Stimulated activated CD8-positive, alpha-beta memory T cell treated with anti-CD3 and anti-CD28 coated beads, Interleukin-15, amount 100 ng/mL, for 24 hours (primary cell): ENCODE measurements at places on chromosomes 7 and 10.
A peak's percentile ranks its signal among the peaks of the same experiment; 100 is the strongest.

- DNase-seq, result peak; percentile 41
Observed at GRCh38 chr10:113854013-113854760, at the start of the genes DCLRE1A and NHLRC2. TSS of gene DCLRE1A (minus strand) at chr10:113854082. CDS start at chr10:113853182, 900 bp downstream. TSS of gene NHLRC2 (plus strand) at chr10:113854661. CDS start at chr10:113854873, 212 bp downstream.

DNA sequence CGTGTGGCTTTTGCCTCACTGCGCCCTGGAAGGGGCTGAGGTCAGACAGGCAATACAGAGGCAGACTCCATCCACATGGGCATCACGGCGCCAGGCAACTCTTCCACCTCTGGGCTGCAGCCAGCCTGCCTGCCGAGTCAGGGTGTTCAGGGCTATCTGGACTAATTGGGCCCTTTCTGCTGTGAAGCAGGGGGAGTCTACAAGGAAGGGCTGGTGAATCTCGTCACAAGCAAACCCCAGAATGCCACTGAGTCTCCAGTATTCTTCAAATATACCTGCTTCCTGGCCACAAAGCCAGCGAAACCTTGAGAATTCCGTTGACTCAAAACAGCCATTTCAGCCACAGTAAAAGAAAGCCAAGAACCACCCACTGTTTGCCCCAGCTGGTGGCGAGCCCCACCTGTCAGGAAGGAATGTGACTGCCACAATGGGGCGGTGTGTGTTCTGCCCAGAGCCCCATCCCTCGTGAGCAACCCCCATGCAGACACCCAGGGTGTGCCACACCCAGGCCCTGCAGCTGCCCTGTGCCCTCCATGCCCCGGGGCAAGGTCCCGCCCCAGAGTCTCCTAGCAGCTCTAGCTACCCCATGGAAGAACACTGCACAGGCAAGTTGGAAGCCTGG, 117.3 kb downstream of the FAM53B start:
- DNase-seq, result no peak

GRCh38 chr7:22307816-22308215, 49.1 kb downstream of the RAPGEF5 start:
- DNase-seq, result no peak

DNA sequence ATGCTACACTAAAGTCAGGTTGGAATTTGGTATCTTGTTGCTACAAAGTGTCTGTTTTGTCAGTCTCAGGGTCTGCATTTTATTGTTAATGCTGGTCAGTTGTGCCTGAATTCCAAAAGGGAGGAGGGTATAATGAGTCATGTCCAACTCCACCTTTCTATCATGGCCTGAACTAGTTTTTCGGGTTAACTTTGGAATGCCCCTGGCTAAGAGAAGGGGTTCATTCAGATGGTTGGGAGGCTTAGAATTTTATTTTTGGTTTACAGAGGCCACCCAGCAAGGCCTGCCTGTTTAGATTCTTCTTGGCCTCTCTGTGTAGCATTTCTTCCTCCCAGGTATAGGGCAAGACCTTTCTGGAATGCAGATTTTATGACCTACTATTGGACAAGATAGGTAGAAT, 93.2 kb downstream of the SKIDA1 start:
- DNase-seq, result no peak

DNA sequence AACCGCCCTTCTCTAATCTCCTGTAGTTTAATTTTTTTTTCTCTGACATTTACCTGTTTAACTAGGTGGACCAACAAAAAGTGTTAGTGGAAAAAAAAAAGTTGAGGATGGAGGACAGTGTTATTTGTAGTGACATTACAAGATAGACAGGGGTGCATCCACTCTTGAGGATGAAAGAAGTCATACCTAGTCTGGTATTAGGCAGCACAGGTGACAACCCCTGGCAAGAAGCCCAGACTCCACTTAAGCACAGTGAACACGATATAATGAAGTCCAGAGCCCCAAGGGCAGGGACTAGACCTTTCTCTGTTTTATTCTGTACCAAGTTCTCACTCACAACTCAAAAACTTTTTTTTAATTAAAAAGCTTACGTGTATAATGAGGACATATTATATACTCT, 268.4 kb downstream of the GPR37 start:
- no peak for DNase-seq

GRCh38 chr7:150686030-150686631, 625 bp downstream of the GIMAP2 start:
- no peak for DNase-seq

DNA sequence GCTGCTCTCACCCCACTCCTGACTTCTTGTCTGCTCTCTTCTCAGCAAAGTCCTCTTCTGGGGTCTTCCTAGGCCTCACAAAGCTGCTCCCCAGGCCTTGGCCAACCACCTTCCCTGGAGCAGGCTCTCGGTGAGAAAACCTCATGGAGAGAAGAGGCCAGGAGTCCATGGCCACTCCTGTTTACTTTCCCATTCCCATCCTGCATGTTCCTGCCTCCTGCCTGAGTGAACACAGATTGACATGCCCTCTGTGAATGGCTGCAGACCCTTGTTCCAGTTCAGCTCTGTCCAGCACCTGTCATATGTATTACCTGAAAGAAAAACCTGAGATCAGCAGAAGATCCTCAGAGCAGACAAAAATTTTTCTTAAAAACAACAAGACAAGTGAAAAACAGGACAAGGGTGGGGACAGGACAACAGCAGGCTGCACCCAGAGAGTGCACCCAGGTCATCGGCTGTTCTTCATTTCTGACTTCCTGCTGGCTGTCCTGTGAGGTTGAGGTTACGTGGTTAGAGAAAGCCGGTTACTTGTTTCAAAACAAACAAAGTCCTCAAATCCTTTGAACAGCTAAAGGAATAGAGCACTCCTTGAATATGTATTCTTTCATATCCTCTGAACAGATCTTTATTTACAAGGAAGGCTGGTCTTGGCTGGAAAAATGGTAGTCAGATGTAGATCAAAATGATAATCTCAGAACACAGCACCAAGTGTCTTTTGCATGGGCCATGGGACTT, 34.0 kb upstream of the DLD start:
- no peak for DNase-seq

- no peak for DNase-seq
Observed at GRCh38 chr7:22662036-22662435, 65.0 kb upstream of the IL6 start.

DNA sequence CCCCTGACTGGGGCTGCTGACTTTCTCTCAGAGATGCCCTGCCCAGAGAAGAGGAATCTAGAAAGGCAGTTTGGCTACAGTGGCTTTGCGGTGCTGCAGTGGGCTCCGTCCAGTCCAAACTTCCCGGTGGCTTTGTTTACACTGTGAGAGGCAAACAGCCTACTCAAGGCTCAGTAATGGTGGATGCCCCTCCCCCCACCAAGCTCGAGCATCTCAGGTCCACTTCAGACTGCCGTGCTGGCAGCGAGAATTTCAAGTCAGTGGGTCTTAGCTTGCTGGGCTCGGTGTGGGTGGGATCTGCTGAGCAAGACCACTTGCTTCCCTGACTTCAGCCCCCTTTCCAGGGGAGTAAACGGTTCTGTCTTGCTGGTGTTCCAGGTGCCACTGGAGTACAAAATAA, 734.5 kb upstream of the LRRN3 start:
- DNase-seq, result no peak

DNA sequence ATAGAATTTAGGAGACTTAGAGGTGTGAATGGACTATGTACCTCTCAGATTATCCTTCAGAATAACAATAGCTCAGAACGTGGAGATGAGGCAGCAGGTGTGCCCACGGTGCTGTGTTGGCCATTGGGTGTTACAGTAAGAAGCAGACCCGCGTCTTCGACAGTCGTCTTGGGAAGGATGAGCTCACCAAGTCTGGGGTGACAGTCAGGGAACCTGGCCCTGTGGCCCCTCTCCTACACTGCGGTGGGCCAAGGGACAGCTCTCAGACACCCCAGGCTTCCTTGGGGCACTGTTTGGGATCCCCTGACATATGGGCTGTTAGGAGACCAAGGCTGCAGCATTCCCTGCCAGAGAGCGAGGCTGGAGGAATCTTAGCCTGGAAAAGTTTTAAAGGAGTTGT, 88.5 kb downstream of the ACTR3B start:
- no peak for DNase-seq

DNA sequence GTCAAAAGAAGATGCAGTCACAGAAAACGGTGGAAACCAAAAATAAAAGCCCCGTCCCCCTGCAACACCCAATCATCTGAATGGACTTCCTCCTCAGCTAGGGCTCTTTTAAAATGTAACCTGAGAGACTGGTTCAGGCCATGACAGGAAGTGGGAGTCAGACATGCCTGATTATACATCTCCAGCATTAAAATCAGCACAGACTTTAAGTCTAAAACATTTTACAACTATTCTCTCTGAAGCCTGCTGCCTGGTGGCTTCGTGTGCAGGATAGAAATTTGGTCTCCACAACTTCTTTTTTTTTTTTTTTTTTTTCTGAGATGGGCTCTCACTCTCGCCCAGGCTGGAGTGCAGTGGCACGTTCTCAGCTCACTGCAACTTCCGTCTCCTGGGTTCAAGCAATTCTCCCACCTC, 30.3 kb downstream of the HACD1 start:
- no peak for DNase-seq

DNA sequence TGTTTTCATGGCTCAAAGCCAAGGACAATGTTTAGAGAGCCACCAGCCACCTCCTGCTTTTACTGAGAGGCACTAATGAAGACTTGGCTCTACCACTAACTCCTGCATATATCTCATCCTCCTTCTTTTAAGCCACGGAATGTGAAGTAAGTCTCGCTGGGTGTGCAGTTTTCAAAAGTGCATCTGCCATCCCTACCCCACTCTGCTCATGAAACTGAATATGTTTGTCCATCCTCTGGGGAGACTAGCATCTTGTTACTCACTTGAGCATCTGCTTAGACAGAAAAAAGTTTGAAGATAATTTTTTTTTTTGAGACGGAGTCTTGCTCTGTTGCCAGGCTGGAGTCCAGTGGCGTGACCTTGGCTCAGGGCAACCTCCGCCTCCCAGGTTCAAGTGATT, 40.8 kb downstream of the EPDR1 start:
- no peak for DNase-seq

GRCh38 chr10:71984126-71984808, 20.1 kb downstream of the CHST3 start:
- DNase-seq, result no peak

DNA sequence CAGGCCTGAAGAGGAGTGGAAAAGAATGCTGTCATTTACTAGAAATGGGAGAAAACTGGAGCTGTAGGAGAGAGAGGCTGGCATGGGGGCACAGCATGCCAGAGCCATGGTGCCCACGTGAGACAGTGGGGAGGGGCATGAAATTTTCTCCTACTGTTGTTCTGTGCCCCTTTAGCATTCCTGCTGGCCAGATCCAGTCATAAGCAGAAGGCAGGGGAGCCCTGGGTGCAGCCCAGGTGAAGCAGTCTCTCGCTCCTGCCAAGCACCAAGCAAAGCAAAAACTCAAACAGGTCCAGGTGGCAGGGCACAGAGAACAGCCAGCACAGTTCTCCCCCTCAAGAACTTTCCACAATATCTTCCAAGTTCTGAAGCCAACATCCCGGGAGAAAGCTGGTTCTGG, 383.2 kb downstream of the TCERG1L start:
- no peak for DNase-seq

- no peak for DNase-seq
Observed at GRCh38 chr7:152335900-152336571, 99.8 kb downstream of the KMT2C start.

DNA sequence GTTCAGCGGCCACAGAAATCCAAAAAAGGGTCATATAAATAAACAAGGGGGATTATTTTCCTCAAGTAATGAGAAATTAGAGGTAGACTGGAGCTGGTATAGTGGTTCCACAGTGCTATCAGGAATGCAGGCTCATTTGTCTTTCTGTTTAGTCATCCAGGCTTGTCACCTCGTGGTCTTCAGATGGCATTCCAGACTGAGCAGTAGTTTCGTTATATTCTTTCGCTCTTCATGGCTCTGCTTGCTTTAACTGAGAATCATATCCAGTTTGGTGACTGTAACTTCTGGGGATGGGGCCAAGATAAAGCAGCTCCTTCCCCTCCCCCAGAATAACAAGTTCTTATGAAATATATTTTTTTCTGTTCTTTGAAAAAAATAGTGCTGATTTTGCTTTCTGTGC, 9.5 kb downstream of the ANKIB1 start:
- DNase-seq, result no peak

- DNase-seq, result no peak
Observed at GRCh38 chr10:1409392-1409791, 327.9 kb downstream of the ADARB2 start.

DNA sequence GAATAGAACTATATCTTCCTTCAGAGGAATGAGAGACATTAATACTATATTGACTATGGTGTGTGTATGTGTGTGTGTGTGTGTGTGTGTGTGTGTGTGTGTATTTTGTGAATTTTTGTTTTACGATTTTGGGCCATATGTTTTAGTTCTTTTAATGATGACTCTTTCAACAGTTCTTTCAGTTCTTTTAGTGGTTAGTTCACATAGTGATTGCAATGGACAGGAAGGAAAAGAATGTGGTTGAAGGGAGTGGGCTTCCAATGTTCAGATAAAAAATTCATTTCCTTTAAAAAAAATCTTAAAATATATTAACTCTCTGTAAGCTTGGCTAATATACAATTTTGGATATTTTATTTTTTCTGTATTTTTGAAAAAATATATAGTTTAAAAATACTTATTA, 315.7 kb upstream of the DGKB start:
- no peak for DNase-seq

GRCh38 chr10:48464871-48465736, 139.8 kb downstream of the ARHGAP22 start:
- DNase-seq, result no peak

- no peak for DNase-seq
Observed at GRCh38 chr7:148547951-148548350, 42.6 kb upstream of the C7orf33 start.

DNA sequence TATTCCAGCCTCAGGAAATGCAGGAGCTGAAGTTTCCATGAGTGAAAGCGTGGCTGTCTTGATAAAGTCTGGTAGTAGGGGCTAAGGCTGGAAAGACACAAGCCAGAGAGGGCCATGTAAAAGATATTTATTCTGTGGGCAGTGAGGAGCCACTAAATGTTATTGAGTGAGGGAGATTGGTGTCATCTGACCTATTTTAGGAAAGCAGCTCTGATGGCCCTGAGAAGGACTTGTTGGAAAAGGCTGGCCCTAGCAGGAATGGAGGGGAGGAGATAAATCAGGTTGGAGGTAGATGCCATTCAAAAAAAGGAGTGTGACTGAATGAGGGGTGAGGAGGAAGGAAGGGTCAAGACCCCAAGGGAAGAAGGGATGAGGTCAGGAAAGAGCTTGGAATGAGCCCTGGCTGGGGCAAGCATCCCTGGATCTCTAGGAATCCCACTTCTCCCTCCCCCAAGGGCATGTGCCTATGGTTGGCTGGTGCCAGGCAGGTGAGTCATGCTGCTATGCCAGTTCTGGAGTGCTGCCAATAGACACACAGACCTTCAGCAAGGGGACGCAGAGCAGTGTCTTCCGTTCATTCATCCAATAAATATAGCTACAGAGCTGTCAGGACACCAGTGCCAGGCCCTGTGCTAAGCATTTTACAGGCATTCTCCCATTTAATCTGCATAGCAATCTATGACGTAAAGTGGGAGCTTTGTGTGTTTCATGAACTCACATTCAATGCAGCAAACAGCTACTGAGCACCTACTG, 2.0 kb downstream of the ANKRD2 start:
- no peak for DNase-seq

GRCh38 chr10:112384141-112384540, 10.2 kb downstream of the ACSL5 start:
- no peak for DNase-seq

DNA sequence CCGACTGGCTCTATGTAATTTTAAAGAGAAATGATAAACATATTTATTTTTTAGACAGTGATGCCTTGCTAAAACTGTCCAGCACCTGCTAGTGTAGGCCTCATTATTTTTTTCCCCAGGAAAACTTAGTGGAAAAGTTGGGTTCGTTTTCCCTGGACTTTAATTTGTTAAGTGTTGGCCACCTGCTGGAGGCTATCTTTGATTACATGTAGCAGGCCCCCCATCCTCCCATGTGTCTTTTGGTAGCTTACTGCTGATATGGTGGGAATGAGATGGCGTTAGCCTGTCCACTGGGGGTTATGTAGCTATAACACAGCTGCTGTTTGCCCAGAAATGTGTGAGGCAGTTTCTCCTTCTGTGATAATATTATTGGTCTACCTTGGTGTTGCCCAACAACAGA, 265.0 kb downstream of the SORCS3 start:
- no peak for DNase-seq
